OCI-LY7 (cell line): ENCODE measurements at places on chromosomes 11 and 22.

- peak; percentile 87 for DNase-seq
Measured at GRCh38 chr11:25981998-25982397, 349.9 kb upstream of the ANO3 start.

DNA sequence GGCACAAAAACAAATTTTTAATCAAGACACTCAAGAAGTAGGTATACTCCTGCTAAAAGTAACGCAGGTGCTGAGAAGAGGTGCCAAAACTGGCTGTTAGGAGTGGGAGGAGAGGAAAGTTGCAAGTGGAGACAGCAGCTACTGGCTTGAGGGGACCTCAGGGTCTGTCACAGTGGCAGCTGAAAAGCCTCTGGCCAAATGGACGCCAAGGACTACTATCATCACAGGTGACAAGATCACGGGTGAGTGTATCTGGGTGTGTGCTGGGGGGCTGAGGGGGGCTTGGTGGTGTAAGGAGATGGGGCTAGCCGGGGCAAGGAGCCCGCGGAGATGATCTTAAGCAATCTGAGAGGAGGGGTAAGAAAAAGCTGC, 687 bp downstream of the ZNF202 start:
- DNase-seq: no peak

DNA sequence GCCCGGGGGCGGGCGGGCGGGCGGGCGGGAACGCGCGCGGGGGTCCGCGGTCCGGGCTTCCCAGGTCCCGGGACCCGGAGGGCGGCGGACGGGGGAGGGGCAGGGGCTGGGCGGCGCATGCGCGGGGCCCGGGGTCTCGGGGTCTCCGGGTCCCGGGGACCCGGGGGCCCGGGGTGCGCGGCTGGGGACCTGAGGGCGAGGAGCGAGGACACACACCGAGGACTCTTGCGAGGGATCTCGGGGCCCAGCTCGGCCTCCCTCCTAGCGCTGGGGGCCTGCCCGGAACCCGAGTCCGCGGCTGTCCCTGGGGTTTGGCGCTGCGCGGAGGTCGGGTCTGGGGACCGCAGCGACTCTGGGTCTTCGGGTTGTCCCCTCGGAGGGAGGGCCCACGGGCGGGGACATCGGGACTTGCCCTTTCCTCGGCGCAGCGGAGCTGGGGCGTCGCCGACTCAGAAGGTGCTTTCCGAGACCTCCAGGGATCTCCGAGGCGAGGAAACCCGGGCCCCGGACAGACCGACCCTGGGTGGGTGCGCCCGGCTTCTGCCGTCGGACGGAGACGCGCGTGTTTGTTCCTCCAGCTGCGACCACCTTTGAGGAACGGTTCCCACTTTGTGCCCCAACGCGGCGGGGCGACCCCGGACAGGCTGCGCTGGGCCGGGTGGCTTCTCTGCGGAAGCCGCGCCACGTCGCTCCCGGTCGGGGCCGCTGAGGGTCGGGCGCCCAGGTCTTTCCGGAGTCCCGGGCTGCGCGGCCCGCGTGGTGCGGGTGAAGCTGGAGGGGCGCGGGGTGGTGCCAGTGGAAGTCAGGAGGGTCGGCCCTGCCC, 540 bp downstream of the PPARA start:
- DNase-seq: peak; percentile 13

- DNase-seq: no peak
Measured at GRCh38 chr22:40238425-40239344, 61.0 kb downstream of the TNRC6B start.

DNA sequence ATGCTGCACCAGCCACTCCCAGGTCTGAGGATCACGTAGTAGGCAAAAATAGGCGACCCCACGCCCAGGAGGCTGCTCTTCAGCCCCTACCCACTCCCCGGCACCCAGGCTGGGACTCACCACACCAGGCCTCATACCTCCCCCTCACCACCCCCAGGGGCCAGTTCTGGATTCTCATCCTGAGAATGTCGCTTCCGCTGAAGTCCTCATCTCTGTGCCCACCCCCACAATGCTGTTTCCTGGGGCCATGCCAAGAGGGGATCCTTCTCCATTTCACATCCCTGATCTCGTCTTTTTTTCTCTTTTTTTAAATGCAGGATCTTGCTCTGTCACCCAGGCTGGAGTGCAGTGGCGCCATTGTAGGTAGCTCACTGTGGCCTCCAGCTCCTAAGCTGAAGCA, 1.7 kb upstream of the OSM start:
- no peak for DNase-seq

- no peak for DNase-seq
Measured at GRCh38 chr11:103729617-103730016, 306.8 kb upstream of the DDI1 start.

DNA sequence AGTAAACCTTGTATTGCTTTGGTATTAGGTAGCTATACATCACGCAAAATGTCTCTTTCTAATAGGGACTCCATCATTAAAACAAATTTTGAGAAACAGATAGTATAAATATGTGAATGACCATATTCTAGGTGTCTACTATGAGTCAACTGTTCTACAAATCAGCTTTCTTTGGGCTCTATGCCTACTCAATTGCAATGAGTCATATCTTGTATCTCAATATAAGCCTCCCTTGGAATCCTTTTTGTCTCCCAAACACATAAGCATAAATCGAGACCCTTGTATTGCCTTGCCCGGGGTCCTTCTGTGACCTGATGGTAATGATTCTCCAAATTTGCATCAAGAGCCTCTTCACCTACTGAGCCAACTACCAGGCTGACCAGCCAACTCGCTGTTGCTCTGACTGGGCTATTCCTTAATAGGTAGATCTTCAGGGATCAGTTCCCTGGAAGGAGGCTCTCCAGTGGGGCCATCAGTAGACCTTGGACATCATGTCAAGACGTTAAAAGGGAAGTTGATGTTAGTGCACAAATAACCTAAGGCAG, 22.2 kb downstream of the BLID start:
- no peak for DNase-seq

DNA sequence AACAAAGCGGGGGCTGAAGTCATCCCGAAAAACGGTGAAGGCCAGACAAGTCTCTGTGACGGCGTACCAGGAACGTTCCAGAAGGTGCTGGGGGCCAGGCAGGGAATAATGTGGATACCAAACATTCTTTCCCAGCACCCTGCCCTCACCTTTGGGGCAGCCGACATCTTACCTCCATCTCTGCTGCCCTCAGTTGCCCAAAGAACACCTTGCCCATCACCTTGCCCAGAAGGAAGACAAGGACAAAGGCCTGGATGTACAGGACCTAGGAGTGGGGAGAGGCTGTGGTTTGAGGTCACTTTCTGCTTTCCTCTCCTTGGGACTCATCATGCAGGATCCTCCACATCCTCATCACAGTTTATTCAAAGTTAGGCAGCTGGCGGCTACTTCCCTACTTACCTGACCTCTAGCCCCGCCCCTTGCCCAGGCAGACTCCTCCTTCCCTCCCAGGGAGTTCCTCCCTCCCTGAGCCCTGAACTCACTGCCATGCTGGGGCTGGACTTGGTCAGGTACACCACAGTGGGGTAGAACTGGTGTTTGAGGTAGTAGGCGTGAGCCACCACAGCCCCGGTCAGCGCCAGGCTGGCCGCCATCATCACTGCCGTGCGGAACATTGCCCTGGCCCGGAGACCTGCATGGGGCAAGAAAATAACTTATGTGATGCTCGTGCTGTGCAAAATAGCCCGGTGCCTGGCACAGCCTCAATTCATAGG, 1.2 kb downstream of the SYVN1 start:
- DNase-seq: peak; percentile 91

DNA sequence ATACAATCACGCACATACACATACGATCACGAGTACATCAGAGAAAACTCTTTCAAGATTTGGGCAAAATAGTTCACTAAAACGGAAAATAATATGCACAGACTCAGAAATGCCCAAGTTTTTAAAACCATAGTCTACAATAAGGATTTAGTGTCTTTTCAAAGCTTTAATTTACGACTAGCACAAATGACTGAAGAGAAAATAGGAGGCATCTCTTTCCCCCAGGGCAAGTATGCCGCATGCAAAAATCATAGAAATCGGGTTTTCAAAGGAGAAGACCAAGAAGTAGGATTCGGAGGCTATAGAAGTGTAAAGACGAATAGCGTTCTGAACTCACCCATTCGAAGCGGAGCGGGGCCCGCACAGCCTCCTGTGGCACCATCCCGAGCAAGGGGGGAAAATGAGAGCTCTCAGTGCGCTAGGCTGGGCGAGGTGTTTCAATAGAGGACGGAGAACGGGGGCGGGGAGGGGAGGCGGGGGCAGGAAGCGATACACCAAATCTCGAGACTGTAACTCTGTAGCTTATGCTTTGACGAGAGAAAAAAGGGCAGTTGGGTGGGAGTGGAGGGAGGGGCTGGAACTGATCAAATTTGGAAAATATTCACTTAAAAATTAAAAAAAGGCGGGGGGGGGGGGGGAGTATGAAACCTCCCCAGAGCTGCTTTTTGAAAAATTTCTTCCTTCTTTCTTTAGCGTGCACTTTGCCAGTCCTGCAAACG, 15.8 kb downstream of the BLID start:
- no peak for DNase-seq

DNA sequence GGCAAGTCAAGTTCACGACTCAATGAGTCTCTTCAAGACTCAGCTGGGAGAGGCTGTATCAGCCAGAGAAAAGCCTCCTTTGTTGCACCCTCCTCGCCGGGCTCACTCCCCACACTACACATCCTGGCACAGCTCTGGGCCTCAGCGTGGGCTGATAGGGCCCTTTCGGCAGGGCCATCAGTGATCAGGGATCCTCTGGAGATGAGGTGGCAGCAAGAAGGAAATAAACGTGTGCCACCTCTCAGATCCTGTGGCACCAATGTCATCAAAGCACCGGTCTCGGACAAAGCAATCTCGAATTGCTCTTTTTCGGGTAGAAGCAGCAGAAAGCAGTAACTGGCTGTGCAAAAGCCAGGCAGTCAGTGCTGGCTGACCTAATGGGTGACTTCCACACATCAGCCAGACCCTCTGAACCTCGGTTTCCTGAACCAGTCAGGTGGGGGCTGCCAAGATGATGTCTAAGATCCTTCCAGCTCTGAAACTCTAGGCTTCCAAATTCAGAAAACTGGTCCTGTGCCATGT, 2.1 kb downstream of the EHD1 start:
- no peak for DNase-seq

- no peak for DNase-seq
Measured at GRCh38 chr11:16239141-16240105, 116.9 kb downstream of the SOX6 start.
